NCI-H1417 treated with DMSO at 0.1 percent for 48 hours (cell line): ENCODE measurements at places on chromosomes 1 and 21.
A peak's percentile ranks its signal among the peaks of the same experiment; 100 is the strongest.

GRCh38 chr1:156119503-156120209, 5.1 kb downstream of the LMNA start:
- no peak for DNase-seq

DNA sequence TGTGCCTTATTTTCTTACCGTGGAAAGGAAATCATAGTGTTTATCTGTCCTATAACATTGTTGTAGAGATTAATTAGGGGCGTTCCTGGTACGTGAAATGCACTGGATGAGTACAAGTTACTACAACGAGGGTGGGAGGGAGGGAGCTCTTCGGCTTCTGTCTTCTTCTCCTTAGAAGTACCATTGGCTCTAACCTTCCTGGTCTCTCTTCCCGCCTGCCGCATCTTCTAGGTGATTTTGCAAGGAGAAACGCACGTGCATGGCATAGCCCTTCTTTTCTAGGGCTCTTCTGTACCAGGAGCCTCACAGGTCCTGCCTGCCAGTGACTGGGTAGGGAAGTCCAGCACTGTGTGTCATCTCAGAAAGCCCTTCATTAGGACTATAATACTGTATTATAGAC, 16.8 kb downstream of the SH3BP5L start:
- DNase-seq = no peak

- DNase-seq = no peak
Measured at GRCh38 chr1:155093911-155094621, 15.4 kb downstream of the EFNA3 start.

DNA sequence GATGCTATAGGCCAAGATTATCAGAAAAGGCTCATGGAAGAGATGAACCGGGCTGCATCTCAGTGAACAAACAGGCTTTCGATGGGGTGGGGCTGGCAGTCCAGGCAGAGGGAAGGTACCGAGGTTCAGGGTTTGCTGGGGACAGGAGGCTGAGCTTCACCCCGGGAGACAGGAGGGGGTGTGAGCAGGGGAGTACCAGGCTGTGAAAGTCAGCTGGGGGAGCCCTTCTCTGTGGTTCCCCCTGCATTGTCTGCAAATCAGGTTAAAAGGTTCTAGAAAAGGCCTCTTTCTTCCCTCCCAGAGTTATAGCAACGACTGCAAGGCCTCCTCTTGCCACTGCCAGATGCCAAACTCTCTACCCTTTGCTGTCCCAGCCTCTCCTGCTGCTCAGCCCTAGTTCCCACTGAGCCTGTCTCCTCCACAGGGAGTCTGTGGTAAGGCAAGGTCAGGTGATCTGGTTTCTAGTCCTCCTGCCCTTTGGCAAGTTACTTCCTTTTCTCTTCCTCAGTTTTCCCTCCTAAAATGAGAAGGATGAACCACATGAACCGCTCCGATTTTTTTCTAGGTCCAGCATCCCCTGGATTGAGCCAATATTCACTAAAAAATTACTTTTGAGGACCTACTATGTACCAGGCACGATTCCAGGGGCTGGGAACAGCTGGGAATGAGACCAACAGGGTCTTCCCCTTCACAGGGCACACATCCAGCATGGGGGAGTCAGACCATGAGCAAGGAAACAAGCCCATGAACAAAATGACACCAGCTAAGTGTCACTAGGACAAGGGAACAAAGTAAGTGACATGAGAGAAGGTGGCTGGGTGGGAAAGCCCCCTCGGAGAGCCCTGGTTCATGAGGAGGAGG, 7.2 kb downstream of the LAD1 start:
- no peak for DNase-seq

- DNase-seq = peak; percentile 59
Measured at GRCh38 chr1:226945106-226945857, 5.2 kb downstream of the COQ8A start.

DNA sequence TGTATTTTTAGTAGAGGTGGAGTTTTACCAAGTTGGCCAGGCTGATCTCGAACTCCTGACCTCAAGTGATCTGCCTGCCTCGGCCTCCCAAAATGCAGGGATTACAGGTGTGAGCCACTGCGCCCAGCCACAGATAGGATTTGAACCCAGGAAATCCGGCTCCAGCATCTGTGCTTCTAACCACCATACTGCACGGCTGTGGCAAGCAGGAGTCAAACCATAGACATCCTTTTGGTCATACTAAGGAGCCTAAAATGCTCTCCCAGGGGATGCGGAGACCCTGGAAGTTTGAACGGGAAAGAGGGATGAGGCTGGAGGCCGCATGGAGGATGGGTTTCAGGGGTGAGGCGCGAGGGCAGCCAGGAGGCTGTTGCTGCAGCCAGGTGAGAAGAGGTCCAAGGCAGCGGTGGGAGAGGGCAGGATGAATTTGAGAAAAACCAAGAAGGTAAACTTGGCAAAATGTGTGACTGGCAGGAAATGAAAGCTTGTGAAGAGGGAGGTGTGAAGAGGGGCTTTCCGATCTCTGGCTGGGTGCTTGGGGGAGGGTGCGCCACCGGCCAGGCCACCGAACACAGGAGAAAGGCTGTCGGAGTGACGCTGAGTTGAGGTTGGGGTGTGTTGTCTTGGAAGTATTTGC, 24.0 kb upstream of the CDK18 start:
- no peak for DNase-seq

DNA sequence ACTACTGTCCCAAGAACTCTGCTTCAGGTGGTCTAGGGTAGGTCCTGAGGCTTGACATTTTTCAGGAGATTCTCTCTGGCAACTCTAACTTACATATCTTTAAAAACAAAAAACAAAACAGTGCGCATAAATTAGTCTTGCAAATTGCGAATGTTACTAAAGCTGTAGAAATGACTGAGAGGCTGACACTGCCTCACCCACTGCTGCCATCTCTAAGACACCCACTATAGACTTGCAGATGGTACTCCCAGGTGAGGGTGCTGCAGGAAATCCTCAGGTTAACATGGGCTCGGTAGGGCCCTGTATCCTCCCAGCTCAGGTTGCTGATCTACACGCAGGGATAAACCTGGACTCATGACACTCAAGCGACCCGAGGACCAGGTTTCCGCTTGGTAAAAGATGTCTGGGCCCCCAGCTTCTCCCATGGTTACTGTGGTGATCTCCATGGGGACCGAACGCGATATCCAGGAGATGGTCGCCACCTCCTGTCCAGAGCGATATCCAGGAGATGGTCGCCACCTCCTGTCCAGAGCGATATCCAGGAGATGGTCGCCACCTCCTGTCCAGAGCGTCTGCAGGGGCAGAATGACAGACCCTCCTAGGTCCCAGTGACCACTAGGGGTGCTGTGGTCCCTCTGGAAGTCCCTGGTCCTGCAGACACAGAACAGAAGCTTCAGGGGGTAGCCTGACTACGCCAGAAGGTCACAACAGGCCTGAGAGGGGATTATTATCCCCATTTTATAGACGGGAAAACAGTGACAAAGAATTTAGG, 16.2 kb upstream of the LY9 start:
- DNase-seq = no peak

DNA sequence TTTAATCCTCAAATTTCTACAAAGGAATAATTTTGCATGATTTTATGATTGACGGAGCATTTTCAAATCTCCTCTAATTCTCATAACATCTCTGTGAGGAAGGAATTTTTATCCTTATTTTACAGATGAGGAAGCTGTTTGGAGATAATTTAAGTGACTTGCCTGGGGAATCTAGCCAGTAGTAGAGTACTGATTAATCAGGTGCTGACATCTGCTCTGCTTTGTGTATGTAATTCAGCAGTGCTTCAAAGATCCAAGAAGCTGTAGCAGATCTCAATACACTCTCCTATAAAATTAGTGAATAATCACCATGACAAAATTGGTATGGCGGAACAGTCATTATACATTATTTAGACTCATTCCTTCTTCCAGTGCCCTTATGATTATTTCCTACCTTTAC, 46.0 kb downstream of the DPH5 start:
- DNase-seq = no peak

DNA sequence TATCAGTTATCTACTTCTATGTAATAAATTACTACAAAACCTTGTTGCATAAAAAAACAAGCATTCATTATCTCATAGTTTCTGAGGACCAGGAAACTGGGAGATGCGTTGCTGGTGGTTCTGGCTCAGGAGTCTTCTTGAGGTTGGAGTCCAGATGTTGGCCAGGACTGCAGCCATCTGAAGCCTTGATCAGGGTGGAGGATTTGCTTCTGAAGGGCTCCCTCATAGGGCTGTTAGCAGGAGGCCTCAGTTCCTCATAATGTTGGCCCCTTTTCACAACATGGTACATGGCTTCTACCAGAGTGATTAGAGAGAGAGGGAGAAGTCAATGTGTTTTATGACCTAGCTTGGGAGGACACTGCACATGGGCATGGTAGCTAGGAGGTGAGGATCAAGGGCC, 137.4 kb downstream of the CNIH3 start:
- no peak for DNase-seq

GRCh38 chr21:36709030-36709867, 10.3 kb downstream of the SIM2 start:
- DNase-seq = no peak

DNA sequence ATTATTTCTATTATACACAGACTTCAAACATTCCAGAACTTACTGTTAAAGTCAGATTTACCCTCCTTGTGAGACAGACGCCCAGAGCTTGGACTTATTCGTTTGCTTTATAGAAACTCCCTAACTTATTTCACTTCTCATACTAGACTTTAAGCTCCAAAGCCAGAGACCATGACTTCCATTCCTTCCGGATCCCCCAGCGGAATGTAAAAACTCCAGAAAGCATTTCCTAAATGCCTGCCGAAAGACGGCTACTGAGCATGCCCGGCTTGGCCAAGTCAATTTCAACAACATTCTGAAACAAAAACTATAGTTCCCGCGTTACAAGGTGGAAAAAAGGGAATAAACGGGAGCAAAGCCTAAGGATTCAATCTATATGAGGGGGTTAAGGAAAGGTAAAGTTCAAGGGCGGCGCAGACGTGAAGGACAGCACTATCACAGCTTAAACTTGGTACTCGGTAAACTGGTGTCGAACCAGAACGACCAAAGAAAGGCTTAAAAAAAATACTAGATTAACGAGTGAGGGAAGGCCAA, 1.1 kb downstream of the USP48 start:
- no peak for DNase-seq

DNA sequence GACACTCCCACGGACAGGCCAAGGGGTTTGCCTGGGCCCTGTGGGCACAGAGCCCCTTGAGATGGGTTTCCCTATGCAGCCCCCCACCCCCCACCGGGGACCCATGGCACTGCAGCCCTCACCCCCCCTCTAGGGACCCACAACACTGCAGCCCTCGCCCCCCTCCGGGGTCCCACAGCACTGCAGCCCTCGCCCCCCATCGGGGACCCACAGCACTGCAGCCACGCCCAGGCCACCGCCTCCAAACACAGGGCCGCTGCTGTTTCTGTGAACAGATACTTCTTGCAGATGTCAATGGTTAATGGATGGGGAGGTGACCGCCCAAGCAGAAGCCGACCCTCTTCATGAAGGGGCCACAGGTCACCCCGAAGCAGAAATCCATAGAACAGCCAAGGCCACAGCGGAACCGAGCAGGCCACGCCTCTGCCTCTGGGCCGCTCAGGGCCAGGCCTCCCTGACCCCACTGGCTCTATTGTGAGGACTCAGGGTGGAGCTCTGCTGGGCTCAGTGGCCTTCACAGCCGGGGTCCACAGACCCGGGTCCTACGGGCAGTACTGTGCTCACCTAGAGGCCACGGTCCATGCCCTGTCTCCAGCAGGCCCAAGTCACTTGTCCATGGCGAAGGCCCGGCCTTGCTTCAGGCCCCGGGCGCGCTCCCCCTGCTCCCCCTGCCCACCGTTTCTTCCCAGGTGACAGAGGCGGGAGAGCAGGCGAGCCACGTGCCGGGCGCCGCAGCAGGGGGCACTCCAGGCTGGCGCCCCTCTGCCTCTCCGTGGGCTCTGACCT, 4.1 kb upstream of the POFUT2 start:
- DNase-seq = no peak

GRCh38 chr1:5724847-5725246, 267.4 kb downstream of the NPHP4 start:
- DNase-seq = no peak

GRCh38 chr1:224082146-224082545, 31.8 kb upstream of the FBXO28 start:
- no peak for DNase-seq

GRCh38 chr1:165300400-165300903, 56.1 kb downstream of the LMX1A start:
- no peak for DNase-seq

GRCh38 chr1:3251807-3252428, 182.9 kb downstream of the PRDM16 start:
- DNase-seq = no peak

GRCh38 chr1:206496131-206496793, 11.1 kb upstream of the RASSF5 start:
- no peak for DNase-seq

DNA sequence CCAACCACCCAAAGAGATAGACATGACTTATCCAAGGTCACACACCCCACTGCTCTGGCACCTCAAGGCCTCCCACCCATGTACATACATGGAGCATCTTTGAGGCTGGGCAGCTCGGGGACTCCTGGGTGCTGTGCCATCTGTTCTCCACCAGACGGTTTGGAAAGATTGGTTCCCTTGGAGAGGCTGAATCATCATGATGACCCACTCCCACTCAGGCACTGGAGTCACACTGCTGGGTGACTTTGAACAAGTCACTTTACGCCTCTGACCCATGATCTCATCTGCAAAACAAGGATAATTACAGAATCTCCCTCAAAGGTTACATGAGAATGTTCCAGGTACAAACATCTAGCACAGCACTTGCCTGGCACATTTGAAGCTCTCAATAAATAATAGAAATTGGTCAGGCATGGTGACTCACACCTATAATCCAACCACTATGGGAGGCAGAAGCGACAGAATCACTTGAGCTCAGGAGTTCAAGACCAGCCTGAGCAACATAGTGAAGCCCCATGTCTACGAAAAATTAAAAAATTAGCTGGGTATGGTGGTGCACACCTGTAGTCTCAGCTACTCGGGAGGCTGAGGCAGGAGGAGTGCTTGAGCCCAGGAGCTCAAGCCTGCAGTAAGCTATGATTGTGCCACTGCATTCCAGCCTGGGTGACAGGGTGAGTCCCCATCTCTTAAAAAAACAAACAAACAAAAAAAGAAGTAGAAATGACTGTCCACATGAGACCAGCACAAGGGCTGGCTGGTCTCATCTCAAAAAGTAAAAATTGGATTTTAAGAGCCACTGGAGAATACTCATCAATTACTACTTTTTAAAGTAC, 74.9 kb downstream of the RRAGC start:
- DNase-seq = no peak

DNA sequence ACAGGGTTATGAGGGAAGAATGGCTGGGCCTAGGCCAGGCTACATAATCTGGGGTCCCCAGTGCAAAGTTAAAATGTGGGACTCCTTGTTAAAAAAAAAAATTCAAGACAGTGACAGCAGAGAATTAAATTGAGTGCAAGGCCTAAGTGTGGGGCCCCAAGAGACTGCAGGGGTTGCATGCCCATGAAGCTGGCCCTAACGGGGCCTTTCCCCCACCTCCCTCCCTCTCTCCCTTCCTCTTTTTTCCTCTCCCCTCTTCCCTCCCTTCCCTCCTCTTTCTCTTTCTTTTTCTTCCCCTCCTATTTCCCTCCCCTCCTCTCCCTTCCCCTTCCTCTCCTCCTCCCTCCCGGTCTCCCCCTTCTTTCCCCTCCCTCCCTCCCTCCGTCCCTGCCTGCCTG, 266.7 kb downstream of the LMO4 start:
- DNase-seq = no peak

- no peak for DNase-seq
Measured at GRCh38 chr1:65866439-65866838, 73.7 kb downstream of the PDE4B start.
